ENCODE measurements at places on chromosomes 12 and 14.

DNA sequence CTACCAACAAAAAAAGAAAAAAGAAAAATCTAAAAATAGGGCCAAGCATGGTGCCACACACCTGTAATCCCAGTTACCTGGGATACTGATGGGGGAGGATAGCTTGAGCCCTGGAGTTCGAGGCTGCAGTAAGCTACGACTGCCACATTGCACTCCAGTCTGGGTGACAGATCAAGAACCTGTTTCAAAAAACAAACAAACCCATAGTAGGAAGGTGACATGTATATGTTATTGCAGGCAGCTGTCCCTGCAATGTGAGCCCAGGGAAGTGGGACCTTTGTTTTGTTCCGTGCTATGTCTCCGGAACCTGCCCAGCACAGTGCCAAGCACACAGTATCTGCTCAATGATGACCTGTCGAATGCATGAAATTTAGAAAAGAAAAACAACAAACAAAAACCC, 37.2 kb upstream of the YY1 start:
- DNase-seq = no peak

- DNase-seq = no peak
Measured at GRCh38 chr12:9731797-9732196, 1.1 kb downstream of the CLECL1 start.

GRCh38 chr12:26572137-26572536, 260.9 kb downstream of the ITPR2 start:
- no peak for DNase-seq

- no peak for DNase-seq
Measured at GRCh38 chr14:95346820-95347219, 27.1 kb upstream of the CLMN start.

DNA sequence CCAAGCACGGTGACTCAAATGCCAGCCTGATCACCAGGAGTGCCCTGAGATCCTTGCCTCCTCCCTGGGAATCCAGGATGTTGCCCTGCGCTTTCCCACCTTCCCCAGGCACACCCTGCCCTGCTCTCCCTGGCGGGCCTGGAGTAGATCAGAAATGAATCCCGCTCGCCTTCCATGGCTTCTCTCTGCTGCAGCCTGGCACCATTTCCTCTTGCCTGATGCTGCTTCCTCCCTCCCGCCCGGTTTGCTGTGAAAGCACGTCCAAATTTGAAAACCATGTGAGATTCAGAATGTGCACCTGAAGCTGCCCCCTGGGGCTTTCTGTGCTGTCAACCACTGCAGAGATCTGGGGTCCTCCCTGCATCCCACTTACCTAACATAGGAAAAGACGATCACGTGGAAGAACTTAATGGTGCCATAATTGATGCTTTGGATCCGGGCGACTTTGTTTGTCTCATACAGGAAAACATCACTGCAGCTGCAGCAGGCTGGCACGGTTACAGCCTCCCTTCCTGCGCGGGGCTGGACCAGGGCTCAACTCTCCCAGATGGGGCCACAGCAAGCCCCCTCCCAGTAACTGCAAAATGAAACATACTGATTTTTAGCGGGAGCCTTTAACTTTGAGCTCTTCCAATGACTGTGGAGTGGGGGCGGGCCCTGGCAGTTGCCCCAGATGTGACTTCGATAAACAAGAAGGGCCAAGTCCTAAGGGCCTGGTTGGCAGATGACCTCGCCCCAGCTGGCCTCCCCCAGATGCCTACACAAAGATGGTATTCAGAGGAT, 24.9 kb upstream of the C12orf76 start:
- DNase-seq = no peak

DNA sequence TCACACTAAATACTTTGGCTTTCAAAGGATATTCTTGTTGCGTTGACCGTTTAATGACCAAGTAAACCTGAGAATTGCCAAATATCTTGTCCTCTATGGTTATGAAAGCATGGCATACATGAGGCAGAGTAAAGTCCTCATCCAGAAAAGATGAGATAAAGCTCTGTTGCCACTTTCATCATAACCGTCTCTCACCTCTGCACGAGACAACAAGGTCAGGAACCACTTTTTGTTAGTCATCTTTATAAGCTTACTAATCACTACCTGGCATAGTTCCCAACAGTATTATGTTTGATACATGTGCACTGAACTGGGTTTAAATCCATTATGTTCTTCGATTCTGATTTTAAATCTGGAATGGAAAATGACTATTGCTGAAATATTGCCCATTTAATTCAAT, 31.3 kb downstream of the PTPRB start:
- DNase-seq = no peak

DNA sequence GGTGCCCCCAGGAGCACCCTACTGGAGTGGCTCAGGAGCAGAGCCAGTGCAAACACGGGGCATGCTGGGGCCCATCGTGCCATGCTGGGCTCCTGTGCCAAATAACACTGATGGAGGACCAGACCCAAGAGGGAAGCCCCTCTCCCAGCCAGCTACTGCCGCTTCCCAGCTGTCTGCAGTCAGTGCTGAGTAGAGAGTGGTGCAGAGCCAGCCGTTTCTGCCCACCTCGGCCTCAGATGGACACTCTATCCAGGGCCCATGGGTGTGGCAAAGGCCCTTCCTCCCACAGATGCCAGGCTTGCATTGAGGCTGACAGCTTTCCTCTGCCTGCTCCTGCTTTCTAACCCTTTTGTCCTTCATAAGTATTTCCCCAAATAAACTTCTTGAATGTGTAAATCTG, 13.2 kb downstream of the CLBA1 start:
- no peak for DNase-seq

- no peak for DNase-seq
Measured at GRCh38 chr12:79482323-79482722, 208.4 kb downstream of the PAWR start.

Measured in T follicular helper cell (primary cell).